Ureter (tissue), 1 donor: ENCODE measurements at places on chromosomes 16 and 17.

GRCh38 chr16:79595231-79595641, 5.3 kb downstream of the MAF start:
- DNase-seq: no peak

DNA sequence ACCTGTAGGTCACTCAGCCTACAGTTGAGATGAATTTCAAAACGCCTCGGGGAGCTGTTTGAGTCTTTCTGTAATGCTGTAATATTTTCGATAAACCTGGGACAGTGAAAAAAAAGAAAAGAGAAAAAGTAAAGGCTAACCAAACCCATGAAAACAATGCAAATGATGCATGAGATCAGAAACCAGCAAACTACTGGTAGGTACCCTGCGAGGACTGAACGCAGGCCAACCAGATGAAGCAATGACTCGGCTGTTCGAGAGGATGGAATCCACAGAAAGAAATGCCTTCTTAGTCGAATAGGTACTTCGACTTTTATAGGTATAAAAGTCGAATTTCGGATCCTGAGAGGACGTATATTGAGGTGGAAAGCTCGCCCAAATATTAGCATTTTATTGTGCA, 509 bp upstream of the ATAD5 start:
- no peak for DNase-seq

DNA sequence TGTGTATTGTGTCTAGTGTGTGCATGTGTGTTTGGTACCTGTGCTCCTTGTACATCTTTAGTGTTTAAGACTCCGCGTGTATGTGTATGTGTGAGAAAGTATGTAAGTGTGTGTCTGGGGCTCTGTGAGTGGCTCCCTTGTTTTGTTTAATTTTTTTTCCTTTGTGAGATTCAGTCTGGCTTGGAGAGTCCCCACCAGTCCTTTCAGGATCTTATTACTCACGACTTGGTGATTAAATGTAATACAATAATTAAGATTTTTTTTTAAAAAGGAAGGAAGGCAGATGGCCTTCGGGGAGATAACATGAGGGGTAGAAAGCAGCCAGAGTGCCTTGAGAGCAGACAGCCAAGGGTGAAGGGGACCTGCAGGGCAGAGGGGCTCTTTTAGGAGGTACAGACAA, 33.9 kb downstream of the FZD2 start:
- DNase-seq: no peak

DNA sequence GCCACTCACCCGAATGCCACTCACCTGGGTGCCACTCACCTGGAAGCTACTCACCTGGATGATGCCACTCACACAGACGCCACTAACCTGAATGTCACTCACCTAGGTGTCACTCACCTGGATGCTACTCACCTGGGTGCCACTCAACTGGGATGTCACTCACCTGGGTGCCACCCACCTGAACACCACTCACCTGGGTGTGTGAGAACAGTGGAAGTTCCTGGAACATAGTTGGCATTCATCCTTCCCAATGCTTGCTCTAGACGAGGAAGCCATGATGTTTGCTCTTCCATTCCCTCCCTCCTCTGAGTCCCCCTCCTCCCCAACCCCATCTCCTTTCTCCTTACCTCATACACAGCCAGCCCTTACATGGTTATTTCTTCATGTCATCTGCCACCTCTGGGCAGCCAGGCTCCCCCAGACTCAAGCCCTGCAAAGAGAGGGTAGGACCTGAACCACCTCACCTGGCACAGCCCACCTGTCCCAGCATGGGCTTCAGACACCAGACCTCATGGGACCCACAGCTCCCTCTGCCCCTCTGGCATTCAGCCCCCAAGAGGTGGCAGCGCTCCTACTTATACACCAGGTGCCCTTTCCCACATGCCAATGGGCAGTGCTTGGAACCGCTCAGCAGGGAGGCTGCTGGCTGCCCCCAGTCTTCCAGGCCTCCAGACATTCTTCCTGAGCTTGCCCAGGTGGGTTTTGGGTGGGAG, 171.8 kb upstream of the FOXF1 start:
- DNase-seq: no peak

GRCh38 chr16:15452246-15452855, 18.0 kb downstream of the BMERB1 start:
- no peak for DNase-seq

- no peak for DNase-seq
Observed at GRCh38 chr17:41555105-41555887, 16.6 kb downstream of the KRT9 start.

GRCh38 chr16:85360323-85361277, 248.3 kb upstream of the CIBAR2 start:
- peak; percentile 77 for DNase-seq

DNA sequence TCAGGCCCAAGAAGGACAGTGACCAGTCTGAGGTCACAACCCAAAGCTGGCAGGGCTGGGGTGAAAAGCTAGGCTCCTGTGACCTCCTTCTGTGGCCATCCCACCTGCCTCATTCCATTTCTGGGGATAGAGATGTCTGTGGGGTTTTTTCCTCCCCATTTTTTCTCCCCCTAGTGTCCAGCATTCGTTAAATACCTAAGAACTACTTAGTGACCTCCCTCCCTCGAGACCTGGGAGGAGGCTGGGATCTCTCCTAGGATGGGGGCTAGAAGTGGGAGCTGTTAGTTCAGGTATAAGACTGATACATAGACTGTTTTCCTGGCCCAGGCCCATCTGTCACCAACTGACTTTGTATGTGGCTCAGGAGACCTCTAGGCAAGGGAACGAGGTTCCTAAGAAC, 20.5 kb upstream of the STAC2 start:
- DNase-seq: no peak
